ENCODE measurements at places on chromosomes 12 and 14.

- DNase-seq = no peak
These were observed 172.3 kb downstream of the DPY19L2 start for GRCh38 chr12:63495974-63496373.

DNA sequence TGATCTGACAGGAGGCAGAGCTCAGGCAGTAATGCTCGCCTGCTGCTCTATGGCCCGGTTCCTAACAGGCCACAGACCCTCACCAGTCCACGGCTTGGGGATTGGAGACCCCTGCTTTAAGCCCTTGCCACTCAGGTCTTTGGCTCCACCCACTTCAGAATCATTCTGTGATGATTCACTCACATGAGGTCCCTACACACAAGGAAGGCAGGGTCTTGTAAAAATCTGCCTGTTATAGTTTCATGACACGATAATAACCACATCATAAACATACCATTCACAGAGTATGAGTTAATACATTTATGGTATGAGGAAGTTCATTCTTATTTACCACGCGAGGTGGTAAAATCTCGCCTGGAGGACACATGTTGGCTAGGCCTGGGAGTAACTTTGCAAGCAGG lies 29.0 kb upstream of the MAX start:
- no peak for DNase-seq

GRCh38 chr12:115916910-115917668 lies 360.4 kb downstream of the MED13L start:
- peak; percentile 59 for DNase-seq

DNA sequence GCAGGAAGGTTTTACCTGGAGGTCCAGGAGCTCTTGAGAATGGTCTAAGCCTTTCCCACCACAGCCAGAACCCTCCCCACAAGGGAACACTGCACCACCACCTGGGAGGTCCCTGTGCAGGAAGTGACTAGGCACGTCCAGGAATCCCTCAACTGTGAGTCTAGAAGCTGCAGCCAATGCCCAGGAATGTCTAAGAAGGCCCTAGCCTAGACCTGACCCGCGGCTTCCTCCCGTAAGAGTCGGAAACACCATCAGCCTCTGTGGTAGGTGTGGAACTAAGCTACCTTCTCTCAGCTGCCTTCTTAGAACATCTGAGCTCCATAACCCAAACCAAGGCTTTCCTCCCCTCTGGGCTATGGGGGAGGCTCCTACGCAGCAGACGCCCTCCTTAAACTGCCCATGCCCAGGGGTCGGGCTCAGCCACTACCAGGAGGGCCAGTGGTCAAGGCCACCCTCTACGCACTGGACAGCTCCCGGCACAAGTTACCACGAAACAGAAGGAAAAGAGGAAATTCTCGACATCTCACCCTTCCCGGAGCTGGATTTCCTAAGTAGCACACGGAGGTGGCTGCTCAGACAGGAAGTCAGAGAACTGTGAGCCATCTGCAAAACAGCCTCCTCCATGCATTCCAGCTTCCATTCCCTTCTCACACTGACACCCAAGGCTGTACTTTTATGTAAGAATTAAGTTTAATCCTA lies 25.5 kb downstream of the ZFYVE21 start:
- DNase-seq = no peak

DNA sequence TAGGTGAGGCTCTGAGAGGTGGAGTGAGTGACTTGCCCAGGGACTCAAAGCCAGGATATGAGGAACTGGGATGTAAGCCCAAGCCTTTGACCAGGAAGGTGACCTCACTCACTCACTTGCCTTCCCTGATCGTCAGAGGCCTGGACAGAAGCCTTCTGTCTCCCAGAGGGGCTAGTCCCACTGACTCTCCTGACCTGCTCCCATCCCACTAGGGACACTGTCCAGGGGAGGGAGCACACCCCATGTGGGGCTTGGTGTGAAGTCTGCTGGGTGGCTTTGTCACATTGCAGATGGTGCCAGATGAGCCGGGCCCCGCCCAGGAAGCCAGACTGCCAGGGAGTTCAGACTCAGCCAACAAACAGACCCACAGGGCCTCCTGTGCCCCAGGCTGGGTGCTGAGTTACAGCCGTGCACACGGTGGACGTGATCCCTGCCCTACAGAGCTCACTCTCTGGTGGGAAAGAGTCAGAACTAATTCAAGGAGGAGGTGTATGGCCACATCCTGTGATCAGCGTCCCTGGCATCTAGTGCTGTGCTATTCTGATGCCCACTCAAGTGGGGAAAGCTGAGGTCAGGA lies 28.3 kb downstream of the MMAB start:
- peak; percentile 6 for DNase-seq

DNA sequence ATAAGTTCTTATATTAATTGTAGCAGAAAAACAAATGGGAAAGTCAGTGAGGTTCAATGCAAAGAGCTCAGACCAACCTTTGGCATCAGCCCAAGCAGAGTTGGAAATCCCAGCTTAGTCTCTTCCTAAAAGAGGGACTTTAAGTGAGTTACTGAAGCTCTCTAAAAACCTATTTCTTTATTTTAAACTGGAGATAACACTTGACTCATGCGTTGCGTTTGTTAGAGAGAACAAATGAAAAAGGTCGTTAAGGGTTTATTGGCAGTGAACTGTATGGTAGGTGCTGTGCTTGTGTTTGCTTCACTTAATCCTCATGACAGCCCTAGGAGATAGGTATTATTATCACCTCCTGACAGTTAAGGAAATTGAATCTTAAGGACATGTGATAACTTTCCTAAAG lies 396.5 kb downstream of the RAD51B start:
- DNase-seq = no peak

DNA sequence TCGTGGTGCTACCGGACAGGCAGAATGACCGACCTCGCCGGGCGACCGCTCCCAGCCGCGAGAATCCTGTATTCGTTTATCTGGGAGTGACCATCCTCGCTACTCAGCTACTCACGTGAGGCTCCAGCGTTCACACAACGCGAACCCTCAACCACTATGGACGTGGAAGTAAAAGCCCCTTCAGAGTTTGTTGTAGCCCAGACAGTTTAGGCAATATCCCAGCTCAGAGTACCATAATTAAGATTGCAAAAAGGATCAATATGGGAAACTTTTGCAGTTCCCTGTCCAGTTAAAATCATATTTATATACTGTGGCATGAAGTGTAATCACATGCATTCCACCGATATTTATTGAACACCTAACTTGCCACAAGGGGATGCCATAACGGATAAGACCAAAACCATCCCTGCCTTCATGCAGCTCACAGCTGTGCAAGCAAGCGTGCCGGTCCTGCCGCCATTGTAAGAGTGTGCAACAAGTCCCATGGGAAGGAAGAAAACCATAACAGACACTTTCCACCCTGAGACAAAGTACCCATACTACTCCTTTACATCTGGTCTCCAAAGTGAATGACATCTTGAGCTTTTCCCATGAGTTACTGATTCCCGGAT lies 938 bp upstream of the MAX start:
- DNase-seq = no peak

DNA sequence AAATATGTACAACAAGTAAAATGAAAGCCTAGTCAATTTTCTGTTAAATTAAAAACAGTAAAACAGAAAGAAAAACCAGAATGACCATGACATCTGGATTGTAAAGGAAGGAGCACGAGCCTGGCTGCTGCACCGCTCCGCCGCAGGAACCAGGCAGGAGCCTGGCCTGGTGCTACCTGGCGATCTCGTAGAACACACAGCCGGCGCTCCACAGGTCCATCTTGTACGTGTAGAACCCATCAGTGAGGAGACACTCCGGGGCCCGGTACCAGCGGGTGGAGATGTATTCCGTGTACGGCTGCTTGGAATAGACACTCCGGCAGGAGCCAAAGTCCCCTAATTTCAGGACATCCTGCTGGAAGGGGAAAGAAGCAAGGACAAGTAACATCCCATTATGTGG lies 54.3 kb downstream of the MOK start:
- DNase-seq = no peak

DNA sequence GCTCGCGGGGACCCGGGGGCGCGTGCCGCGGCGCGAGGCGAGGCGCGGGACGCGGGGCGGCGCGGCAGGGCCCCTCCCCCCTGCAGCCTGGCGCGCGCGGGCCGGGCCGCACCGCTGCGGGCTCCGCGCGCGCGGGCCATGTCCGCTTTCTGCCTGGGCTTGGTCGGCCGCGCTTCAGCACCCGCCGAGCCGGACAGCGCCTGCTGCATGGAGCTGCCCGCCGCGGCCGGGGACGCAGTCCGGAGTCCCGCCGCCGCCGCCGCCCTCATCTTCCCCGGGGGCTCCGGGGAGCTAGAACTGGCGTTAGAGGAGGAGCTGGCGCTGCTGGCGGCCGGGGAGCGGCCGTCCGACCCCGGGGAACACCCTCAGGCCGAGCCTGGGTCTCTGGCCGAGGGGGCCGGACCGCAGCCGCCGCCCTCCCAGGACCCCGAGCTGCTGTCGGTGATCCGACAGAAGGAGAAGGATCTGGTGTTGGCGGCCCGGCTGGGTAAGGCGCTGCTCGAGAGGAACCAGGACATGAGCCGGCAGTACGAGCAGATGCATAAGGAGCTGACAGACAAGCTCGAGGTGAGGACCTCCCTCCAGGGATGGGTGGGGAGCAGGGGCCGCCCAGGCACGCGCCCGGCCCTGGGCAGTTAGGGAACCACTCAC lies 820 bp downstream of the BICDL1 start:
- peak; percentile 59 for DNase-seq

GRCh38 chr12:46938071-46938678 lies 112.4 kb upstream of the SLC38A4 start:
- no peak for DNase-seq

DNA sequence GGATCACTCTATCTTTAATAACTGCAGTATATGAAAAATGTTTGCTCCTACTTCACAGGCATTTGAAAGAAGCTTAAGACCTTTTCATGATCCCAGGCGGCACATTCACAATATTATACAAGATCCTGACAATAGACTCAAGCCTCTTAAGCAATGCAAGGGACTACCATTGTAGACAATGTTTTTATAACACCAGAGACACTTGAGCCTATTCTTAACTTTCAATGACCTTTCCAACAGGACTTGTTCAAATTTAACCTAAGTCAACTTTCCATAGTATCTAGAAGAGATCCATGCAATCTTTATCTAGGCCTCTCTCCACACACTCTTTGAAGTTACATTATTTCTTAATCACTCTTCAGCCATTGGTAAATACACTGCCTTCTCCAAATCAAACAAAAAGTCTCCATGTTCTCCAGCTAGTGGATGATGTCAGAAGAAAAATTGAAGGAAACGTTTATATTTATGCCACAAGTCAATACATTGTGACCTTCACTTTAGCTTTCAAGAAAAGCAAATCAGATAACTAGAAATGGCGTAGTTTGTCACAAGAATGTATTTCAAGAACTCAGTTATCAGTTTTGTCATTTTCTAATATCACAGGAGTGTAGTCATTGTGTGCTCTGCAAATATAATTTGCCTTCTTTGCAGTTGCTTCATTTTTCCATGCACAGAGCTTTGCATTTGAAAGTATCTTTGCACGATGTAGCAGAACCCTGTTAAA lies 41.2 kb downstream of the PHLDA1 start:
- DNase-seq = no peak

GRCh38 chr12:85713373-85713772 lies 122.8 kb downstream of the RASSF9 start:
- DNase-seq = no peak

GRCh38 chr12:88658009-88658408 lies 77.7 kb upstream of the KITLG start:
- no peak for DNase-seq

- no peak for DNase-seq
These were observed 21.6 kb upstream of the BMP4 start for GRCh38 chr14:53978194-53978593.

DNA sequence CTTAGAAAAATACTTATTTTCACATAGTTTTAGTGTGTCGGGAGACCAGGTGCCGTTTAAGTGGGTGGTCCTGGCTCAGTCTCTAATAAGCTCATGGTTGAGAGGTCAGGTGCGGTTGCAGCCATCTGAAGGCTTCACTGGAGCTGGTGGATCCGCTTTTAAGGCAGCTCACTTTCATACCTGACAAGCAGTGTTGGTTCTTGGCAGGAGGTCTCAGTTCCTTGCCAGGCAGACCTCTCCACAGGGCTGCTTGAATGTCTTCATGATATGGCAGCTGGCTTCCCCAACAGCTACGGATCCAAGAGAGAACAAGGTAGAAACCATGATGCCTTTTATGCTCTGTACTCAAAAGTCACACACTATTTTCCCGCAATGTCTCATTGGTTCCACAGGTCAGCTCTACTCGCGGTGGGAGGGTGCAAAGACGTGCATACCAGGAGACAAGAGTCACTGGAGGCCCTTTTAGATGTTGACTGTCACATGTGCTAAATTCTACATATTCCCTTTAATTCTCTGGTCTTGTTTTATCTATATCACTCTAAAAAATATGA lies 8.0 kb upstream of the ZDHHC17 start:
- no peak for DNase-seq

- DNase-seq = no peak
These were observed 120.6 kb downstream of the PRICKLE1 start for GRCh38 chr12:42468921-42469320.

GRCh38 chr12:79681008-79681590 lies 9.7 kb downstream of the PAWR start:
- no peak for DNase-seq

DNA sequence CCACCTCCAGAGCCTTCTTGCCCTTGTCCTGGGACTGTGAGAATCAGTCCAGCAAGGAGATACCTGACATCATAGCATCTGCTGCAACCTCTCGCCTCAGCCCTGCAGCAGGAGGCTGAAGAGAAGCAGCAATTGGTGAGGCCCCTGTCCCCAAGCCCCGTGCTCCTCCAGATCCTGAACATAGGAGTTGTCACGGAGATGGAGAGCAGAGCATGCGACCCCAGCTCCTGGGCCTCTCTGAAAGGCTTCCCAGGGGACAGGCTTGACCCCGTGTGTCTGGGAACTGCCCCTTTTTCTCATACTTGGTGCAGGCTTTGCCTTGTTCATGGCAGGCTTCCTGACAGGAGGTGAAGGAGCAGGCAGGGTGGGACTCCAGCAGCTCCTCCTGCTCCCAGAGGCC lies 127.7 kb upstream of the PZP start:
- DNase-seq = no peak

GRCh38 chr14:35865611-35866324 lies 39.6 kb downstream of the BRMS1L start:
- no peak for DNase-seq

DNA sequence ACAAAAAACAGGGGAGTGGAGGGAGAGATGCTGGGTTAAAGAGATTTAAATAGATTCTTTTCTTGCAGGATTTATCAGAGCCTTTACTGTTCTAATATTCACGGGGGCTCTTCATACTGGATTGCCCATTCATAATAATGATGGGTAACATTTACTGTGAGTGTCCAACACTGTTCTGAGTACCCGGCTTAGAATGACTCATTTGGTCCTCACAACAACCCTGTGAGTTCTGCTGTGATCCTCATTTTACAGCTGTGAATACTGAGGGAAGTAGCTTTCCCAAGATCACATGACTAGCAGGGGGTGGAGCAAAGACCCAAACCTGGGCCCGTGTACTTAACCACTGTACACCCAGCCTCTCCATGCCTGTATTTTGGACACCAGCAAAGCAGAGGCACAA lies 113.4 kb downstream of the NT5DC3 start:
- DNase-seq = no peak

DNA sequence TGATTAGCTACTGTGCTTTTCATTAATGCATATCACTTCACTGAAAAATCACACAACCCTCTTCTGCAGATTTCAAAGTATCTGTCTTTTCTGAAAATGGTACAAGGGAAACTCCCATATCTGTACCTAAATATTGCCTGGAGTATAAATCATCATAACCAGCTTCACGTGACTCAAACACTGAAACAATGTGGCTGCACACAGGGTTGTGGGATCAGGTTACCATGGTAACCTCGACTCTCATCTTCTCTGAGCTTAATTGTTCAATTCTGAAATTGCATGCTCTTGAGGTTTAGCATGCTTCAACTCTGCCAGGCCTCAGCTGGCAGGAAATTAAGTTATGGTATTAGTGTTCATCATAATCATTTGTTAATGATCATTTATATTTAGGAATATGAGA lies 77.5 kb upstream of the CPSF6 start:
- DNase-seq = no peak

- DNase-seq = no peak
These were observed 94.5 kb upstream of the CPM start for GRCh38 chr12:69027411-69027881.
